ENCODE measurements at places on chromosomes 11 and 22.

- DNase-seq = no peak
Observed at GRCh38 chr11:12686246-12687060, 12.2 kb downstream of the TEAD1 start.

- no peak for DNase-seq
Observed at GRCh38 chr11:46601129-46601528, 7.3 kb upstream of the AMBRA1 start.

DNA sequence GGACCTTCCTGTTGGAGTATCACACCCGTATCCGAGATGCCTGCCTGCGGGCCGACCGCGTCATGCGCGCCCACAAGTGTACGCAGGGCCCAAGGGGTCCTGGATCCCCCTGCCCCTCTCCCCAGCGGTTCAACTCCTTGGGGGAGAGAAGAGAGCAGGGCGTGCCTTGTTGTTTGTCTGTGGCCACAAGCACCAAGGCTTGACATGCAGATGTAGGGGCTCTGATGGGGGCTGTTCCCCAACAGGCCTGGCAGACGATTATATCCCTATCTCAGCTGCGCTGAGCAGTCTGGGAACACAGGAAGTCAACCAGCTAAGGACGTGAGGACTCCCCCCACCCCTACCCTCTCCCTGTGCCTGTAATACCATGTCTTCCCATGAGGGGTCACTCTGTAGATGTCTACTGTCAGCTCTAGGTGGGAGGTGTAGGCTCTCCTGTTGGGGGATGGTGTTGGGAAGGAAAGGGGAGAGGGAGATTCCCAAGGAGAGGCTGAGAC lies 6.8 kb downstream of the CFL1 start:
- no peak for DNase-seq

DNA sequence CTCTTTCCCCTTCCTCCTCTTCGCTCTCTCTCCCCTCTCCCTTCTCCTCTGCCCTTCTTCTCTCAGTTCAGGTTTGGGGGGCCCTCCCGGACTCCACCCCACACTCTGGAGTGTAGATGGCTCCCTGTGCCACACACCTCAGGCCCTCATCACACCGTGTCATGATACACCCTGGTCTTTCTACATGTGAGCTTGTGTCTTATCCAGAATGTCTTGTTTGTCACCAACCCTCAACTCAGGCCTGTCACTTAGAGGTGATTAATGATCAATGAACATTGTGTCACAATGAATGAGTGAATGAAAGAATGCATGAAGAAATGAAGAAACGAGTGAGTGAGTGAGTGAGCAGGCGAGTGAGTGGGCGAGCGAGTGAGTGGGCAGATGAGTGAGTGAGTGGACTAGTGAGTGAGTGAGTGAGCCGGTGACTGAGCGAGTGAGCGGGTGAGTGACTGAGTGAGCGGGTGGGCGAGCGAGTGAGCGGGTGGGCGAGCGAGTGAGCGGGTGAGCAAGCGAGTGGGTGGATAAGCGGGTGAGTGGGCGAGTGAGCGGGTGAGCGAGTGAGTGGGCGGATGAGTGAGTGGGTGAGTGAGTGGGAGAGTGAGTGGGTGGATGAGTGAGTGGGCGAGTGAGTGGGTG lies 33.8 kb downstream of the CAPN1 start:
- no peak for DNase-seq

DNA sequence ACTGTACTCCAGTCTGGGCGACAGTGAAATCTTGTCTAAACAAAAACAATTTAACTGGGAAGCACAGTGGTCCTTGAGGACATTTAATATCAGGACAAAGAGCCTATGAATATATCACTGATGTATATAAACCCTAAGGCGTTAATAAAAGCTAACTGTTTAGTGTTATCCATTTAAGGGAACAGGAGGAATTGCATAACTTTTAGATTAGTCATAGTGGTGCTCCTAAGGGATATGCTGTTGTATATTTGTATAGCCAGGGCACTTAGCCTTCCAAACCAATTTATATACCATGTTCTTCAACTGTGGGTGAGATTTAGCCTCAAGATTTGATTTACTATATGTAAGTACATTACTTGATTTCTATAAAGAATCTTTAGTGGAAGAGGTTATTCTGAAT lies 3.0 kb upstream of the CHEK1 start:
- DNase-seq = no peak

DNA sequence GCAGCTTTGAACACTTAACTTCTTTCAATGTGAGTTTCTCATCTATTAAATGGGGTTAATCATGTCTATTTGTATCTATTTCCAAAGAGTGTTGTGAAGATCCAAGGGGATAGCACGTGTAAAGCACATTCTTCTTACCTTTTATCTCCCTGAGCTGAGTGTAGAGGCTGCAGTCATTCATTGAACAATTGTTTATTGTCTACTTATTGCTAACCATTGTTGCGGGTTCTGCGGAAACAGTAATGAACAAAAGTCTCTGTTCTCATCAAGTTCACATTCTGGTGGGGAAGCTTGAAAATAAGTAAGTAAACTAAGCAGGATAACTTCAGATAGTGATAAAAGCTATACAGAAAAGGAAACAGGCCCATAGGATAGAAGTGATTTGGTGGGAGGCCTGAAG lies 27.4 kb upstream of the PLET1 start:
- DNase-seq = no peak

- no peak for DNase-seq
Observed at GRCh38 chr11:97794876-97795275, 1225.9 kb upstream of the CNTN5 start.

- DNase-seq = no peak
Observed at GRCh38 chr11:33507967-33508366, 192.7 kb downstream of the C11orf91 start.

- DNase-seq = no peak
Observed at GRCh38 chr11:32983506-32983905, 32.2 kb upstream of the DEPDC7 start.

DNA sequence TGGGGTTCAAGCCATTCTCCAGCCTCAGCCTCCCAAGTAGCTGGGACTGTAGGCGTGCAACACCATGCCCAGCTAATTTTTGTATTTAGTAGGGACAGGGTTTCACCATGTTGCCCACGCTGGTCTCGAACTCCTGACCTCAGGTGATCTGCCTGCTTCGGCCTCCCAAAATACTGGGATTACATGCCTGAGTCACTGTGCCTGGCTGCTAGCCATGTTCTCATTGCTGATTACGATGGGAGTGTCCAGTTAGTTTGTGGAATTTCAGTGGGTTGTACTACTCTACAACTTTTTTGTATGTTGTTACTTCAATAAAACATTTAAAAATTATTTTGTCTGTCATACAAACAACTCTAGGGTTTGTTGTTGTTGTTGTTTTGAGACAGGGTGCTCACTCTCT lies 4.8 kb upstream of the VPS11 start:
- no peak for DNase-seq

DNA sequence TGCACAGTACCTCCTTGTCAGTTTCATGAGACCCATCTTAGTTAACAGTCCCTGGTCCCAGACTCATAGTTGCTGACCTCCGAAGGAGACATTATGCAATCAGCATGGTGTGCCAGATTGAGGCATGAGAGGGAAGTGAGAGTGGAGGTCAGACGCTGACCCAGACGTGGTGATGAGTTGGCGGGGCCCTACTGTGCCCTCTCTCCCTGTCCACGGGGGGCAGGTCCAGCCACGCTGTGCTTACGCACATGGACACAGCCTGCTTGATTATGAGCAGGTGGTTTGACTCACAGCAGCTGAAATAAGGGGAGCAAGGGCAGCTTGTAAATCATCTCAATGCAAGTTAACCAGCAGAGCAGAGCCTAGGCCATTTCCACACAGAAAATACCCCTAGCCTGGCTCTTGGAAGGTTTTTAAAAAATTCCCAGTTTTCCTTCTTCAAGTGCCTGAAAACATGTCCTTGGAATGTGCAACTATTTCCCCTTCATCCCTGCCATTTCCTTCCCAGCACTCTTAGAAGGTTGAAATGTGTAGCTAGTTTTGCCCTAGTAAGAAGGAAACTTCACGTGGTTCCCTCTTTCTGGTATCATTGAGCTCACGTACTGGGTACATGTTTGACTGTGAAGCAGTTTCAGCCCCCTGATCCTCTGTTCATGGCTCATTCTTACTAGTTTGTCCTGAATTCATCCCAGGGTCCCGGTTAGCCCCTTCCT lies 122.6 kb upstream of the SORL1-AS1 start:
- DNase-seq = peak; percentile 78

GRCh38 chr22:36258701-36259614 lies 6.0 kb downstream of the APOL1 start:
- DNase-seq = peak; percentile 50

- DNase-seq = no peak
Observed at GRCh38 chr11:4826425-4826824, 5.3 kb downstream of the OR51F2 start.

DNA sequence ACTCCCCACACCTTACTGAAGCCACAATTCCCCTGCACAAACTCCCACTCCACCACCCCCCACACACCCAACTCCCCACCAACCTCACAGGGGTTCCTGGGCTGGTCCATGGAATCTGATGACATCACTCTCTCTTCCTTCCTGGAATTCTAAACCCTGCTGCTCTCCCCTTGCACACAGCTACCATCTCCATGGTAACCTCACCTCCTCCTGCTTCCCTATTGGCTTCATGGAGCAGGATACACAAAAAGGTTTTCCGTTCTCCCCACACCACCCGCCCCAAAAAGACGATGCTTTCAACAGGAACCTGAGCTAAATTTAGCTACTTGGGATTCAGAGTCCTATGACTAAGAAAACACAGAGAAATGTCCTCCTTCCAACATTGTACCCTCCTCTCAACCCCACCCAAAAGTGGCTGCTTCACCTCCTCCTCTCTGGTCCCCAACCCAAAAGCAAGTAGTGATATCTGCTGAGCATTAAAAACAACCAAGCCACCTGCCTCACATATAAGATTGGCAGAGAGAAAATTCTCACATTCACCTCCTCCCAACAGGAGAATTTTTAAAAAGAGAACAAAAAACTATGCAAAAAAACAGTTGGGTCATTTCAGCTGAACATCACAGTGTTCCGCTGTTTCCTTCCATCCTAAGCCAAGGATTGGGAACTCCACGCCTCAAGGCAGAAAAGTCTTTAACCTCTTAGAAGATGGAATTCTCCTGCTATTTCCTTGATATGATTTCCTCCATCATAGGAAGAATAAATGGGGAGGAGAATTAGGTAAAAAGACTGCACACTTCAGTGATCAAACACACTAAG lies 66.9 kb downstream of the RBFOX2 start:
- DNase-seq = peak; percentile 38

- DNase-seq = no peak
Observed at GRCh38 chr11:103998826-103999508, 37.5 kb upstream of the DDI1 start.

GRCh38 chr11:78768971-78769370 lies 194.3 kb upstream of the NARS2 start:
- no peak for DNase-seq

- peak; percentile 86 for DNase-seq
Observed at GRCh38 chr11:118194835-118195627, 18.6 kb upstream of the SCN2B start.

DNA sequence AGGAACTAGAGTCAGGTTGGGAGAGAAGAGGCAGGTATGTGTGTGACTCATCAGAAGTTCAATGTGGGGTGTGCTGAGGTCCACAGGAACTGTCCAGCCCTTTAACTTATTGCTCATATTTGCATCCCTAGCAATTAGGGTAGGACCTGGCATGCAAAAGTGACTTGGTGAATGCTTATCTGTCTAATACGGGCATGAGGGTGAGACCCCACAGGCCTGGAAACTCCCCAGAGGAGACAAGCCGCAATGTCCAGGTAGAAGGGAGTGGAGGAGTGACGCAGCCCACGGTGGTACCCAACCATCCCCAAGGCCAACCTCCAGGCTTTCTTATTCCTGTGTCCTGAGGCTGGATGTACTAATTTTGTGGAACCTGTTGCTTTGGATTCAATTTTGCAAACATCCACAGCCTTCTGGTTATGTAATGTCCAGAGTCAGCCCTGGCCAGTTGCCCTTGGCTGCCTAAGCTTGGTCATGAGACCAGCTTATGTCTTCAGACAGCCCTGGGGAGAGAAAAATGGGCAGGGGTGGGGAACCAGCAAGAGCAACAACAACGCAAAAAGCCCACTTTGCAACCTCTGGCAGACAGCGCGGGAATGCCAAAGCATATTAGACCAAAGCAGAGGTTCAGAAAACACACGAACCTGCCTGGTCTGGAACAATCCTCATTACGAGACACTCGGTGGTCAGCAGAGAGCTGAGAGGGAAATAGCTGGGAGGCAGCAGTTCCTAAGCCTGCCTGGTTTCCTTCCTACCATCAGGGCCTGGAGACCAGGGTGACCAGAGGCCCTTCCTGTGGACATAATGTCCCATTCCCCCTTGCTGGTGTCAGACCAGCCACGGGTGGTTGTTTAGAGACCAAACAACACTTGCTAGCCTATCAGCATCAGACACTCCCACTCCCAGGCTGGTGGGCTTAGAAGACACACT lies 49.3 kb downstream of the TIMP3 start:
- peak; percentile 93 for DNase-seq

- DNase-seq = no peak
Observed at GRCh38 chr11:23903044-23903704, 593.7 kb upstream of the LUZP2 start.

GRCh38 chr11:241634-242033 lies 4.9 kb downstream of the PSMD13 start:
- DNase-seq = no peak

DNA sequence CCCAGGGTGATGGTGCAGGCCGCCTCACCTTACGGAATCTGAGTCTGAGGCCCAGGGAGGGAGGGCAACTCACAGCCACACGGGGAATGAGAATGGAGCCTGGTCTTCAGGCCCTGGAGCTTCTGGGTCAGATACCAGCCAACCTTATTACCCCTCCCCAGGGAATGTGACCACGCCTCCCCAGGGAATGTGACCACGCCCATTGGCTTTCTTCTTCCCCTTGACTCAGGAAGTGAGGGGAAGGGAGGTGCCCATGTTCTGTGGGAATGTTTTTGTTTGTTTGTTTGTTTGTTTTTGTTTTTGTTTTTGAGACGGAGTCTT lies 57.5 kb upstream of the RBFOX2 start:
- DNase-seq = no peak

- no peak for DNase-seq
Observed at GRCh38 chr11:23570828-23571227, 710.6 kb upstream of the CCDC179 start.

DNA sequence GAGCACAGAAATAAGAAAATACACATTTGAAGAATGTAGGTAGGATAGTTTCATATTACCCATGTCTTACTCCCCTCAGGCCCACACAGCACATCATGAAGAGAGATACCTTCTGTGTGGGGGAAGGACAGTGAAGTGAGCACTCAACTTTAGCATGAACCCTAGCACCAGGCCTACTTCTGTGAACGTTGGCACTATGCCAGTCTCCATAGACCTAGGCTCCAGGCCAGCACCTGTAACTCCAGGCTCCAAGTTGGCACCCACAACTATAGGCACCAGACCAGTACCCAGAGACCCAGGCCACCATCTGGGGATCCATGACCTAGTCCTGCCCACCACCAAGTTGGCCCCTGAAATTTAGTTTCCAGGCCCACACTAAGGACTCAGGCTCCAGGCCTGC lies 410.9 kb downstream of the INSC start:
- no peak for DNase-seq

Measured in left ventricle myocardium superior (tissue), 1 donor.